Pulmonary artery endothelial cell (primary cell): ENCODE measurements at places on chromosomes 12 and 14. TPM values are rescaled to one million over a fixed set of nuclear protein-coding genes. Genes with fewer than 3 reads are reported as not detected.

DNA sequence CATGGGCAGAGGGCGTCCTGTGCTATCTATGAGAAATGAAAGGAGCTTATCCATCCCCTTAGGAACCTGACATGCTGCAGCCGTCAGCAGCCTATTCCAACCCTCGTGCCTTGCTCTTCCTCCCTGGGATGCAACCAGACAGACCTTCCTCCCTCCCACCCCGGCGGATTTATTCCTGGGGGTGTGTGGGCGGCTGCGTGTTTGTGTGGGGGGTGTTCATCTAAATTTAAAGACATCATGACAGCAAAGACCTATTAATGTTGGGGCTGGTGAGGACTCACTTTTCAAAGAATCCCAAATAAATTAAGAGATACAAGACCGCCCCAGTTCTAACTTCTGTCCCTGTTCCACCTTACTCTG is 52.0 kb downstream of the WSCD2 start:
- DNase-seq = no peak

GRCh38 chr12:65885716-65886115 is 61.4 kb downstream of the HMGA2 start:
- DNase-seq = no peak

GRCh38 chr12:93705237-93705636 is 28.1 kb downstream of the CRADD start:
- no peak for DNase-seq

DNA sequence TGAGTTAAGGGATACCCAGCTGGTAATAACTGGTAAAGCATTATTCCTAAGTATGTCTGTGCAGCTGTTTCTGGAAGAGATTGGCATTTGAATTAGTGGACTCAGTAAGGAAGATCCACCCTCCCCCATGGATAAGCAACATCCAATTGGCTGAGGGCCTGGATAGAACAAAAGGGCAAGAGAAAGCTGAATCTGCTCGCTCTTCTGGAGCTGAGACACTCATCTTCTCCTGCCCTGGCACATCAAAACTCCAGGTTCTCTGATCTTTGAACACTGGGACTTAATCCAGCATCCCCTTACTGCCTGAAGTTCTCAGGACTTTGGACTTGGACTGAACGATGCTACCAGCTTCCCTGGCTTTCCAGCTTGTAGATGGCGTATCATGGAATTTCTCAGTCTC is 63.1 kb upstream of the CNOT2 start:
- DNase-seq = no peak

- no peak for DNase-seq
These were observed 1.6 kb upstream of the TAPBPL start for GRCh38 chr12:6450091-6450868.

DNA sequence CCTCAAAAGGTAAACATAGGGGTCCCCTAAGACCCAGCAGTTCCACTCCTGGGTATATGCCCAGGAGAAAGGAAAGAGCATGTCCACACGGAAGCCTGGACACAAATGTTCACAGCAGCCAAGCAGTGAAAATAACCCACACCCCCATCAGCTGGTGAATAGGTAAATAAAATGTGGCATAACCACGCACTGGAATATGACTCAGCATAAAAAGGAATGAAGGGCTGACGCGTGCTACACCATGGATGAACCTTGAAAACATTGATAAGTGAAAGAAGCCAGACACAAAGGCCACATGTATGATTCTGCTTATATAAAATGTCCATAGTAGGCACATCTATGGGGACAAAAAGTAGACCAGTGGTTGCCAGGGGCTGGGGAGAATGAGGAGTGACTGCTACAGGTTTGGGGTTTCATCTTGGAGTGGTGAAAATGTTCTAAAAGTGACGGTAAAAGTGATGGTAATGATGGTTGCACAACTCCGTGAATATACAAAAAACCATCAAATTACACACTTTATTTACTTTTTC is 3.8 kb upstream of the SCARB1 start:
- DNase-seq = no peak

DNA sequence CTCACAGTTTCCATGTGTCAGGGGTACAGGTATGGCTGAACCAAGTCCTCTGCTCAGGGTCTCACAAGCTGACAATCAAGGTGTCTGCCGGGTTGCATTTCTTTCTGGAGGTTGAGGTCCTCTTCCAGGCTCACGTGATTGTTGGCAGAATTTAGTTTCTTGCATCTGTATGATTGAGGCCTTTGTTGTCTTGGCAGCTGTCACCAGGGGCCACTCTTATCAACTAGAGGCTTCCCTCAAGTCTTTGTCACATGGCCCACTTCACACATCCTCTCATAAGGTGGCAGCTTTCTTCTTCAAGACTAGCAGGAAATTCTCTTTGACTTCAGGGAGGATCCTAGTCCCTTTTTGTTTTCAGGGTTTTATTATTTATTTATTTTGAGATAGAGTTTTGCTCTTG is 46.0 kb upstream of the FOS start:
- DNase-seq = no peak

DNA sequence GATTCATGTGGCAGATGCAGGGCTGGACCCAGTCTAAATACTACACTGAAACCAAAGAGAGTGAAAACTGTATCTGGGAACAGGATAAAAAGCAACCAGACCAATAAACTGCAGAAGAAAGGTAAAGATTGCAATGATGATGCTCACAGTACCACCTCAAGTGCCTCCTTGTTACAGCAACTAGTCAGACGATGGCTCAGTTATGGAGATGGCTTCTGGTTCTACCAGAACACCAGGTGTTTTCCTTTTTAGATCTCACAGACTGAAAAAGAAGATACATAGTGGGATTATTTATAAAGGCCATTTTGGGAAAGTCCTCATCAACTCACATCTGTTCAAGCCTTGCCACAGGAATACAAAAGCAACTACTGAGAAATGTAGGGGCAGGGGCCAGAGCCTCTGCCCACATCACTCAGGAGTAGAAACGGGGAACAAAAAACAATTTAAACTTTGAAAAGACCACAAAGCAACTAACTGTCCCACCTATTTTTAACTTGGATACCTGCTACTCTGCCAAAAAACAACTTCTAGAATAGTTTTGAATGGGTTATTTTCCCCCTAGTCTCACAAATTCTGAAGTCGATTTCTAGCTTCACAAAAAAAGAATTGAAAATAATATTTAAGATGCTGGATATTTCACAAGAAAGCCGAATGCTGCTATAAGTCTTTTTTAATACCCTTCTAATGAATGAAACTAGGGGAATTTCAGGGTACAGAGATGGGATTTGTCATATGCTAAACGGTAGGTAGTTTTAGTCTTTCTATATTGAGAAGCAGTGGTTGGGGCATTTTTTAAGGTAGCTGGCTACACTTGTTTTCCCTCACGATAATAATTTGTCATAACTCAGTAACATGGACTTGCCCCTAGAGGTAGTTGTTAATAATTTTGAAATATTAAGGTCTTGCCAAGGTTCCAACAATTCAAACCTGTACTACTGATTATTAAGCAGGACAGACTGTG is 197.2 kb upstream of the TMPO start:
- DNase-seq = no peak

- no peak for DNase-seq
These were observed 139.5 kb upstream of the SOX5 start for GRCh38 chr12:24088751-24089509.

DNA sequence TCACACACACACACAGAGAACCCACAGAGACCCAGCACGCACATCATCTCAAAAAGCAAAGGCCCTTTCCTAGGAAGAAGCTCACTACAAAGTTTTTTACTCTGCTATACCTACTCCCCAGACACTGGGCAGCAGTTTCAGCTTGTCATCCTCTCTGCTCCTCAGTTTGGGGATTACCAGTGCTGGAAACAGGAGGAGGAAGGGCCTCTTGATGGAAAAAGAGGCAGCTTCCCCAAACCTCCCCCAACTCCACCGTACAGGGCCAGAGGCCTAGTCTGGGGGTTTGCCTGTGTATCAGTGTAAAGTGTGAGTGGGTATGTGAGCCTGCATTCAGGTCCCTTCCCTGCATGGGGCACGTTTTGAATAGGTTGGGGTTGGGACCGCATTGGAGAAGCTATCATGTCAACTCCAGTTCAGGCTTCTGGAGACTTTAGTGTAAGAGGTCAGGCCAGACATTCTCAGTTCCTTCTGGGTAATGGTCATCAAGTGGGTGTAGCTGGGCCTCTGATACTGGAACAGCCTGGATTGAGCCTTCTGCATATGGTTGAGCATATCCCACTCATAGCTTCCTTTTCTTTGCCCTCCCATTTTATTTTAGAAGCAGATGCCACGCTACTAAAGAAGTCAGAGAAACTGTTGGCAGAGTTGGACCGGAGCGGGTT is 1.2 kb downstream of the REM2 start:
- DNase-seq = no peak

DNA sequence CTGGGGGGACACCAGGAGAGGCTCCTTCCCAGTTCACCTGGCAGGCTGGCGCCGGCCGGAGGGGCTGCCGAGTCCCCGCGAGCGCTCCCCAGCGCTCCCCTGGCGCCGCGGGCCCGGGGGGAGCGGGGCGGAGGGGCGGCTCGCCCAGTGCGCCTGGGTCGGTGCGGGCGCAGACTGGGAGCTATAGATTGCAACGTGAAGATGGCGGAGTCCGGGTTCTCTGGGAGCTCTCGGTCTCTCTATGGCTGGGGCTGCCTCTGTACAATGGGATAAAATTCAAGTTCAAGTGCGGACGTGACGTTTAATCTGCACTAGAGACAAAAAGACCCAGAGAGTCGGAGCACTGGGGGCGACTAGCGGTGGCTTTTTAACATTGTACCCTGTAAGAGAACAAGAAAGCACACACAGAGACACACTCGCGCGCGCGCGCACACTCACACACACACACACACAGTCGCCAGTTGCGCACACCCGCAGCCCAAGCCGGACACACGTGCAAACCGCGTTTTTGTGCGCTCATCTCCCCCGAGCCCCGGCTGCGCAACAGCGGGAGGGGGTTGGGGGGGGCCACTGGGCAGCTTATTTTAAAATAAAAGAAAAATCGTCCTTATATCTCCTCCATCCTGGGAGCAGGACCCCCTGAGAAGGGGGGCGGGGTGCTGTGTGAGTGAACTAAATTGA is at the start of gene BCL11B:
Gene BCL11B (minus strand): TSS at position 247 of the 681 bp plus-strand sequence. CDS start 979 bp downstream, outside the sequence.
- peak; percentile 69 for DNase-seq

- DNase-seq = no peak
These were observed 46.5 kb downstream of the TSPAN9 start for GRCh38 chr12:3123729-3124128.

DNA sequence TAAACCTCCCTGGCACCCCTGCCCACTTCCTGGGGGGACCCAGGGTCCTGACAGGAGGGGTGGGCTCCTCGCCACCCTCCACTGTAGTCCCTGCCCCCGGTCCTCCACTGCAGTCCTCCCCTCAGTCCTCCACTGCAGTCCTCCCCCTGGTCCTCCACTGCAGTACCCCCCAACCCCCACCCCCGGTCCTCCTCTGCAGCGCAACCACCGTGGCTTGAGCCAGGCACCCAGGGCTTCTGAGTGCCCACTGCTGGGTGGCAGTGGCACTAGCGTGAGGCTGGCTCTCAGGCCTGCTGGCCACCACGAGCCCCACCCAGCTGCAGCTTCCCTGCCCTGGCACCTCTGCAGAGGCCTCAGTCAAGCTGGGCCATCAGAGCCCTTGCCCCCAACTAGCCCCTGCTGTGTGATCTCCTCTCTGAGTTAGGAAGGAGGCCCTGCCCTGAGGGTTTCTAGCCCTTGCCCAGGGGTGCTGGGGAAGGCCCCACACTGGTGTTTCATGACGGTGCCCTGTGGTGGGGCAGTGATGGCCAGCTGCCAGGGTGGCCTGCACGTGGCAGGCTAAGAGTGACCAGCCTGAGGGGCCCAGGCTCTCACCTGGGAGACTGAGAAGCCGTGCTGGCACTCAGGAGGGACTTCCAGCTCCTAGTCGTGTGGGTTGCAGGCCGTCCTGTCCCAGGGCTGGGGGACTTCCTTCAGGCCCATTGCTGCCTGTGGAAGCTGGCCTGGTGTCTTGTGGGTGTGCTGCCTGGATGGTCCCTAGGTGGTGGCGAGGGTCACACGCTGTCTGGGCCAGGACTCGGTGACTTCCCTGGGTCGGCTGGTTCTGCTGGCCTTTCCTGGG is 9.7 kb downstream of the CEP170B start:
- no peak for DNase-seq

DNA sequence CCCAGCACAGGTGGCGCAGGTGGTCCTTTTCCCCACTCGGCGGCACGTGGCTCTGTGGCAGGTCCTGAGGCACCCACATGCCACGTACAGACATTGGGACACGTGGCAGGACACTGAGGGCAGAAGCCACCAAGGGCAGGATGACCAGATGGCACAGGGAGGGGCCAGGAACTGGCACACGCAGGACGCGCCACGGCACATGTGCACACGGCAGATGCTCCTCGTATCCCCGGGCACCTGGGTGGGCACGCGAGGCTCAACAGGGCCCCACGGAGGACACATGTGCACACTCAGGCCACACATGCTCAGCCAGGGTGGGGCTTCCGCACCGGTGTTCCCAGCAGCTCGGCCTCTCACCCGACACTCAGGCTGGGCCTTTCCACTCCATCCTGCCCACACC is 52.0 kb downstream of the FBRSL1 start:
- DNase-seq = no peak

PPP1R13B gene
- total RNA-seq = 7.5 and 8.9 TPM in 2 replicates

CIROP gene
- total RNA-seq = not detected in 2 replicates

ANO6 gene
- total RNA-seq = 72.0 and 73.8 TPM in 2 replicates

ASPG gene
- not detected in 2 replicates for total RNA-seq

MYH6 gene
- not detected in 2 replicates for total RNA-seq

IL23A gene
- total RNA-seq = 0.13 TPM in 1 of 2 replicates, not detected in the other

SDR9C7 gene
- total RNA-seq = not detected in 2 replicates

CARMIL3 gene
- total RNA-seq = under 0.01 and 0.04 TPM in 2 replicates

RNFT2 gene
- total RNA-seq = 2.6 and 2.7 TPM in 2 replicates

KRT79 gene
- not detected in 2 replicates for total RNA-seq

TMEM119 gene
- not detected in 2 replicates for total RNA-seq

FOXG1 gene
- 0.04 and 0.26 TPM in 2 replicates for total RNA-seq

PRB4 gene
- not detected in 2 replicates for total RNA-seq

PRH2 gene
- total RNA-seq = not detected in 2 replicates

GARIN6 gene
- not detected in 2 replicates for total RNA-seq

PAPLN gene
- 1.2 and 15.9 TPM in 2 replicates for total RNA-seq

CD27 gene
- total RNA-seq = not detected in 2 replicates

MIPOL1 gene
- total RNA-seq = 23.7 and 26.3 TPM in 2 replicates
